ENCODE measurements at places on chromosomes 4 and X.
A peak's percentile ranks its signal among the peaks of the same experiment; 100 is the strongest.

- no peak for DNase-seq
Observed at GRCh38 chr4:3296651-3297050, 3.8 kb downstream of the RGS12 start.

DNA sequence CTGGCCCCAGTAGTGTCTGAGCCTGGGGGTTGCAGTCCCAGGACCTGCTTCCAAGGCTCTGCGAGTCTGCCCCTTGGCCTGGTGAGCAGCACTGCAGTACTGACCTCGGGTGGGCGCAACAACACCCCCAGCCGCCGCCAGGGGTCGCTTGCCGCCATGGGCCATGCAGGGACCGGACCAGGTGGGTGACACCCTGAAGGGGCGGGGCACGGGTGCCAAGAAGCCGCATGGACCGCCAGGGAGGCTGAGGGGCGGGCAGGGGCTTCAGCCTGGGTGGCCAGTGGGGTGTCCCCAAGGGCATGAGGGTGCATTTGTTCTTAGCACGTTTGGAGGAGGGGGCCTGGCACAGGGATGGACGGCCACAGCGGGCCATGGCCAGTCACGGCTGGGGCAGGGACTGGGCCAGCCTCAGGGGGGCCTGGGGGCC is 25.0 kb downstream of the TACC3 start:
- no peak for DNase-seq

GRCh38 chr4:81804849-81805248 is 333.1 kb upstream of the RASGEF1B start:
- no peak for DNase-seq

GRCh38 chrX:1906028-1906427 is 291.2 kb downstream of the ASMT start:
- DNase-seq: no peak

- no peak for DNase-seq
Observed at GRCh38 chrX:65688403-65688871, 21.0 kb downstream of the MSN start.

- DNase-seq: no peak
Observed at GRCh38 chr4:90582087-90582486, 454.9 kb downstream of the CCSER1 start.

DNA sequence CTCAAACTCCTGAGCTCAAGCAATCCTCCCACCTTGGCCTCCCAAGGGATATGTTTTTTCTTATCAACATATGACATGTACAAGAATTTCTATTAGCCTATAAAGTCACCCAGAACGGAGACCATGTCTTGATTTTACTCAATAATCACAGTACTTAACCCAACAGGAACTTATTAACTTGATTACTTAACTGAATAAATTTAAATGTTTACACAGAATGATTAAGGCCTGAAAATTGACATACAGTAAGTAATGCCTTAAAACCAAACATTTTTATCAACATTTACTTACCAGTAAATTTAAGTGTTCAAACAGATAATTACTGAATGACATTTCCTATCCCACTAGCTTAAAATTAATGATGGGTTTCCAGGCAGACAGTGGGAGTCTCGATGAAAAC is 25.4 kb downstream of the EIF4E start:
- DNase-seq: no peak

DNA sequence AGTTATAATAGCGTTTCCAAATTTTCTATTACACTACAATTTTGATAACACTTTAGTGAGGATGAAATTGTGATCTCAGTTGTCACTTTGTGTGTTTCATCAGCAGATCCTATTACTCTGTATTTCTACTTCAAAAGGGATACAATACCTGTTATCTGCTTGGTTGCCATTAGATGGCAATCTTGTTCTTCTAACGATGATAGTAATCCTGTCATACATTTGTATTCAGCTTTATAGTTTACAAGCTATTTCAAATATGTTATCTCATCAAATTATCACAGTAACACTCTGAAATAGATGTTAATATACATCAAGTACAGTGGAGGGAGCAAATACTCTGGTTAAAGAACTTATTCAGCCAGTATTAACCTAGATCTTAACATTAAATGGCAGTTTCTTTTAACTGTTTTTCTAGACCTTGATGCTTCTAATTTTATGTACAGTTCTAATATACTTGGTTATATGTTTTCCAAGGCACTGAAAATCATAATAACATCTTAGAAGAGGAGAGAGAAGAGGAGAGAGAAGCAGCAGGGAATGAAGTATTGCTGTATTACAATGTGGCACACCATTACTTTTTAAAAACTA is 292.0 kb downstream of the CCSER1 start:
- DNase-seq: peak; percentile 5

- DNase-seq: no peak
Observed at GRCh38 chr4:74715706-74716435, 78.5 kb downstream of the BTC start.

All from NCI-H1048 (cell line).